ENCODE measurements at places on chromosomes 5 and 9.

DNA sequence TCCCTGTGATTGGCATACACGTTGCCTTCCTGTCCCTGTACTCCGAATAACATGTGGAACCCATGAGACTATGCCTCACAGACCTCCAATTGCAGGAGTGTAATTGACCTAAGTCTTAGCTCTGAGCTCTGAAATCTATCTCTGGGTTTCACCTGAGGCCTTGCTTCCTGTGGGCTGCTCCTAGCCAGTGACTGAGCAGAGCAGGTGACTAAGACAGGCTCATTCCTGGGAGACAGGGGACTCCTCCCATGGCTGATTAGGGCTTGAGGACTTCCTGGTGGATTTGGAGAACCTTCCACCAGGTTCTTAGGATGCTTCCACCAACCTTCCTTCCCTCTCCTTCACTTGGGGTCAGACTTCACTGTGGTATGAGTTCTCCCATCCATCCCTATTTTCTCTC, 22.3 kb upstream of the MIER3 start:
- DNase-seq: no peak

GRCh38 chr5:148011398-148012137, 52.2 kb upstream of the SPINK5 start:
- no peak for DNase-seq

DNA sequence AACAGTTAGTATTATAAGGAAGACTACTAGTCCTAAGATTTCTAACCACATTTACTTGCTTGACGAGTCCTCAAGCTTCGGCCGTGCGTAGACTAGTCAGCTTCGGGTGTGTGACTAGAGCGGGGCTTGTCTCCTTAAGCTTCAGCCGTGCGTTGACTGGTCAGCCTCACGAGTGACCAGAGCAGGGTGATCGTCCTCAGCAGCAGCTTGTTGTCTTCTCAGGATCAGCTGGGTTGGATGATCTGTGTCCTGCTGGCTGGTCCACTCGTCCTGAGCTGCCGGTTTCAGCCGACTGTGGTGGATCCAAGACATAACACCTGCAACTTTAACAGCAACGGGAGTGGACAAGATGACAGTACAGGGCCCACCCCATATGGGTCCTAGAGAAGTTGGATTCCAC, 16.7 kb downstream of the CEL start:
- no peak for DNase-seq

DNA sequence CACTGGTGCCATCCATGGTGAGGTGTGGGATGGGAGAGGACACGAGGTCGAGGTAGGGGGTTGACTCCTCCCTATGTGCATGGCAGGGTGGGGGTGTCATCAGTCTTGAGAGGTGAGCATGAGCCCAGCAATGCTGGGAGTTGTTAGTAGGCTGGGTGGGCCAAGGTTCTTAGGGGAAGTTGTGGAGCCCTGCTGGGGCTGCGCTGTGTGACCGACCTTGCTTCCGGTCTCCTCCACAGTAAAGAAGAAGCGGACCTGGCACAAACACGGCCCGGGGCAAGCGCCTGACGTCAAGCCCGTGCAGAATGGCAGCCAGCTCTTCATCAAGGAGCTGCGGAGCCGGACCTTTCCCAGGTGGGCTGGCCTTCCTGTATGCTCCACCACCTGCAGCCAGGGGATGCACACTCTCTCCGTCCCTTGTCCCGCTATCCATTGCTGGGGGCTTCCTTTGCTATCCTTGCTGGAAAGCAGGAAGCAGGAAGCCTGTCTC, 59.8 kb downstream of the PHF2 start:
- no peak for DNase-seq

- no peak for DNase-seq
Observed at GRCh38 chr5:171839112-171839511, 53.5 kb downstream of the SMIM23 start.

- no peak for DNase-seq
Observed at GRCh38 chr5:77599679-77600078, 38.8 kb downstream of the OTP start.

DNA sequence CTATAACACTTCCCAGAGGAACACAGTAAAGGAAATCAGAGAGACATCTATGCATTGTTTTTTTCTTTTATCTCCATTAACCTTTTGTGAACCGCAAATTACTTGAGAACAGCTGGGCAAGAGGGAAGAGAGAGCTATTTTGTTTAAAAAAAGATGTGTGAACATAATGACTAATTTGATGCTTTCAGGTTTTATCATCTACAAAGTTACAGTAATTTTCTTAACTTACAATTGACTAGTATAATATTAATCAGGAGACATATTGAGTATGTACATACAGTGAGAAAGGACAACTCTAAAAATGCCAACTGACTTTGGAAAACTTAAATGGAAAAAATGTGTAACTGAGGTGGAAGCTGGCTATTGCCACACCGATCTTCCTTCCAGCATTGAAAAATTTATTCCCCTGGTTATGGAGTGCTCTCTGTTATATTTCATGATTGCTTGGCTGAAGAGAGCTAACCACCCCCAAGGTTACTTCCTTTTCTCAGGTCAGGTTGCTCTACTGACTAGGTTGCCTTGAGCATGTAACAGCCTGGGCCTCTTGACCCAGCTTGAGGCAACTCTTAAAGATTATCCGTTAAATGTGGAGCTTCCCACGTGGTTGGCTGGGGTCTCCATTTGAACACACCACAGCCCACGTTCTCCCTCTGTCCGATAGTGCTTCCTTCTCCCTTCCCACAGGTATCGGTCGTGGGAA, 62.6 kb upstream of the C6 start:
- no peak for DNase-seq

DNA sequence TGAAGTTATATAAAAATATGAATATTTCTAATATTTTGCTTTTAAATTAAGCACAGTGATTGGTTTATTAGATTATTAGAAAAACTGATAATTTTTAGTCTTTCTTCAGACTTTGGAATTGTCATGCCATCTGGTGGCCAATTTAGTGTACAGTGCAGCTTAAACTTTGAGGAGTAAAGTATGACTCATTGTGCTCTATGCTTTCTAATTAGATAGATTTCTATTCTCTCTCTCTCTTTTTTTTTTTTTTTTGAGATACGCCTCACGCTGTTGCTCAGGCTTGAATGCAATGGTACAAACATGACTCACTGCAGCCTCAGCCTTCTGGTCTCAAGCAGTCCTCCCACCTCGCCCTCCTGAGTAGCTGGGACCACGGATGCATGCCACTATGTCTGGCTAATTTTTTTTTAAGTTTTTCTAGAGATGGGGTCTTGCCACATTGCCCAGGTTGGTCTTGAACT, 42.1 kb upstream of the GPR21 start:
- peak; percentile 6 for DNase-seq

DNA sequence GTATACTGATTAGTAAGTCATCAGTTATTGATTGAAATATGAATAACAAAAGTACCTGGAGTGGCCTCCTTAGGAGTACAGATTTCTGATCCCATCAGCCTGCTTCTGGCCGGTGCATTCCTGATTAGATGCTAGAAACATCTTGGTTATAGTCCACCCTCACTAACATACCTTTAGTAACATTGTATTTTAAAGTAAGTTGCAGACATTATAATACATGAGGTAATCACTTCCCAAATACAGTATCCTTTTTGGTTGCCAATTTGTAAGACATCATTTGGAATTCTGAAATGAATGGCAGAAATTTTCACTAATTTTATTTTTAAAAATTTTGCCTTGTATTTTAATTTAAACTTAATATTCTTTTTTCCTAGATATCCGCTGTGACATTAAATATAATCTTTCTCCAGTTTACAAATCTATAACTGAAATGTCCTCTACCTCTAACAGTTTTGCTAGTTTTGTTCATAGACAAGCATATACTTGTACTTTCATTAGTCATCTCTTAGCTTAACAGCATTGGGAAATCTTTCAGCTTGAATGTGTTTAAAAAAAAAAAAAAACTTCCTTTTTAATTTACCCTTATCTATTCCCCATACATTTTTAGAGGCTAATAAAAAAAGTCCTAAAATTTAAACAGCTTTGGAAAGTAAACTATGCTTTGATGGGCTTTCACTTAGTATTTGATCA, 178.9 kb downstream of the XRCC4 start:
- DNase-seq: no peak

- DNase-seq: no peak
Observed at GRCh38 chr5:133853646-133854365, 114.6 kb downstream of the C5orf15 start.

DNA sequence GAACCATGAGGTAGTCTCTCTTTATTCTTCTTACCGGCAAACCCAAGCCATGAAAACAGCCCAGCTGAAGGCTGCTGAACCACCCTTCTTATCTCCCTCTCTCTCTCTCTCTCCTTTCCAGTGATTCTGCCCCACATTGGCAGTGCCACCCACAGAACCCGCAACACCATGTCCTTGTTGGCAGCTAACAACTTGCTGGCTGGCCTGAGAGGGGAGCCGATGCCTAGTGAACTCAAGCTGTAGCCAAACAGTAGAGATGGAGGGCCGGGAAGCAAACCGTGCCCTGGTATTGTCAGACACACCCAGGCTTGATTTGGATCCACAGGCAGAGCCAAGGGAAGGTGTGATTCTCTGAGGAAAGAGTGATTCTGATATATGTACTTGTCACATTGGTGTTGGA, 14.0 kb downstream of the GRHPR start:
- no peak for DNase-seq

DNA sequence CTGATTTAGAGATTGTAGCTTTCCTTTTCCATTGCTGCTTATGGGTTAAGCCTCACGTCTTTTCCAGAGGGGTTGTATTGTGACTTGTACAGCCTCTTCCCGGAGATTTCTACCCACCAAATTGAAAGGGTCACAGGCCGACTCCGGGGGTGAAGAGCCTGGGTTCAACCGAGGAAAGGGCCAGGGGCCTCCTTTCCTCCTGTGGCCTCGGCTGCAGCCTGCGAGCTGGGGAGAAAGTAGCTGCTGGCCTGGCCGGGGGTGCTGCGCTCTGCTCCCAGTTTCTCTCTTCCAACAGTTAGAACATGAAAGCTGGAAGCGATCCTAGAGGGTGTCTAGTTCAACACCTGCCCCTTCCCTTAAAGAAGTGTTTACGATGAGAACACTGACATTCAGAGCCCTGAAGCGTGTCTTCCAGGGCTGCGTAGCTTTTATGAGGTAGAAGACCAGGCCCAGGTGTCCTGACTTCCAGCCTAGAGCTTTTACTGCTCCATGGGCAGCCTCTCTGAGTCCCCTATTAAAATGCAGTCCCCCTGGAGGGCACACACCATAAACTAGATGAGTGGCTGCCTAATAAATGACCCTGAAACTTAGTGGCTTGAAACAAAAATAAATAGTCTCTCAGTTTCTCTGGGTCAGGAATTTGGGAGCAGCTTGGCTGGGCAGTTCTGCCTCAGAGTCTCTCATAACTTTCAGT, 56.9 kb downstream of the ACER2 start:
- no peak for DNase-seq

GRCh38 chr9:118038713-118039112, 334.5 kb downstream of the TLR4 start:
- no peak for DNase-seq

GRCh38 chr5:76944638-76945037, 8.2 kb upstream of the CRHBP start:
- DNase-seq: no peak

DNA sequence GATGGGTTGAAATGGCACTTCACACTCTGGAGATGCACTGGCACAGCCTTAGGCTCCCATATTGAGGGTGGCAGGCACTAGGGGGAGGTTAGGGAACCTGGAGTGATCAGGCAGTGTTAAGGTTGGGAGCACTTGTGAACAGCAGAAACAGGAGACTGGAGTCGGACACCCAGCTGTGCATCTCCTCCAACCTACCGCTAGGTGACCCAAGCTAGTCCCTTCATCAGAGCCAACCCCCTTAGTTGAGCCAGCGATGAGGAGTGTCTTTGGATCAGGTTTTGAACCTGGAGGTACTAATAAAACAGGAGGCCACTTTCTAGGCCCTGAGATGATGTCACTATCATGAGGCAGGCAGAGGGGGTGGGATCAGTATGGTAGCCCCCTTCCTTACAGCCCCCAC, 1.7 kb downstream of the ACTL7B start:
- no peak for DNase-seq

DNA sequence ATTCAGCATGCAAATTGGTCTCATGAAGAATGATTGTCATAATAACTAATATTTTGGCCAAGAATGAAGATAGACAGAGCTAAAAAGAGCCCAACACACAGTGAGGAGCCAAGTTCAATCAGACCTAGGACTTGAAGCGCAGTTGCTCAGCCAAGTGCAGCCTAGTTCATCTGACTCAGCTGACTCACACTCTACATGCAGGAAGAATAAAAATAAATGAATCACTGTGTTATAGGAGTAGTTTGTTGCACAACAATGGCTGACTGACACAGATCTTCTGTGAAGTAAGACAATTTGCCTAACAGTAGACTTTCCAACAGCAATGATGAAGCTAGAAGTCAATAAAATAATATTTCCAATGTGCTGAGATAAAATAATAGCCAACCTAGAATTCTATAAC, 261.5 kb downstream of the CEMIP2 start:
- no peak for DNase-seq

DNA sequence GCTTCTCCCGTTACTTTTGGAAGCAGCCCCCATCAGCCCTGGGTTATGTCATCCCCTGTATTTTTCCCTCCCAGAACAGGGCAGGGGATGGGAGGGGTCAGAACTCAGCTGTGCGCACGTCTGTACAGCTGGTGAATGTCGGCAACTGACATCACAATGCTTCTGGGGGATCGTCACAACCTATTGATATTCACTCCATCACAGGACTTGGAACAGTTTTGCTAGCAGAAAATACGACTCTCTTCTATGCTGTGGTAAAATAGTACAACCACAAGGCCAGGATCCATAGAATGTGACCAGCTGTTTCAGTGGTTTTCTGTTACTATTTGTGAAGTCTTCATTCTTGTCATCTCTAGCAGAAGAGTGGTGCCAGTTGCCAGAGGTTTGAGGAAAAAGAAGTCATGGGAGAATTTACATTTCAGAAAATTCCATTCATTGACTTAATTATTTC, 77.1 kb upstream of the KLF4 start:
- DNase-seq: no peak

GRCh38 chr5:124790301-124790894, 44.0 kb upstream of the ZNF608 start:
- no peak for DNase-seq

- DNase-seq: no peak
Observed at GRCh38 chr5:77841616-77842015, 65.5 kb upstream of the TBCA start.

DNA sequence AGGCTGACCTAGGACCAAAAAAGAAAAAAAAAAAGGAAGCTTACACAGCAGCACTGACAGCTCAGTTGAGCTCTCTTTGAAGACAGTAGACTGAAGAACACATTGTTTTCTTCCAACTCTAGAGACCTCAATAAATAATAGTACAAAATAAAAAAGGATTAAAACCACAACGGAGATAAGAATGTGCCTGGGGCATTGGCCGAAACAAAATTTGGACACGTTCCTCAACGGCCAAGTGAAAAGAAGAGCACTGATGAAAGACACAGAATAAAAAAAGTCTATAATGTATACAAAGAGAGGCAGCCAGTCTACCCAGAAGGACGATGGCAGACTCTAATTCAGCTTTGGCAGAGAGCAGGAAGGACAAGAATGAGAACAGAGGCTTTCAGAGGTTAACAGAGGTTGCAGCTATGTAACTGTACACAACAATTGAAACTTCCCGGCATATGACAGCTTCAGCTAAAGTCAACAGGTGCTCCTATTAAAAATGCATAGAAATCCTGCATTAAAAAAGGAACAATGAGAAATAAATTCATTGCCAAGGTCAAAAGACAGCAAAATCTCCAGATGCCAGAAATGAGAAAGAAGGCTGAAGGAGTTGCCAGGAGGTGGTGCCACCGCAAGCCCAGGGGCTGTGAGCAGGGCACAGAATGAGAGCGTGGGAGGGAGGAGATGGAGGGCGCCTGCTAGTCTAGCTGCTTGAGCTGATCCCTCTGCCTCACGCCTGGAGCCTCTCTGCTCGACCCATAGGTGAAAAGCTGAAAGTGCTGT, 113.9 kb downstream of the DCP2 start:
- no peak for DNase-seq

Measured in effector CD4-positive, alpha-beta T cell (primary cell).